Esophagus squamous epithelium (tissue), 5 donors: ENCODE measurements at places on chromosomes 4 and X. TPM values are rescaled to one million over a fixed set of nuclear protein-coding genes. Genes with fewer than 3 reads are reported as not detected.

DNA sequence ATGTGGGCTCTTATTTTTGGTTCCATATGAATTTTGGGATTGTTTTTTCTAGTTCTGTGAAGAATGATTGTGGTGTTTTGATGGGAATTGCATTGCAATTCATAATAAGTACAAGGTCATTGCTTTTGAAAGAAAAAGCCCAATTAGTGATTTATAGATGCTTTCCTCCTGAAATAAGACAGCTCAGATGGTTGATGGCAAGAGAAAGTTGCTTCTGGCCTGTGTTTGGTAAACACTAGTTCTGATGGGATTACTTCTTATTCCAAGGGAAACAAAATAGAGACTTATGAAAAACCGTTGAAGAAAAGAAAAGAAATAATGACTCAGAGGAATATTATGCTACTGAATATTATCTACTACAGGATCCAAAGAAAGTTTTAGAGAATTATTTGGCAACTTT is 144.9 kb downstream of the SPANXA1 start:
- no peaks in the 10 kb centered on the region for H3K27me3 ChIP-seq
- H3K36me3 ChIP-seq = no peaks in the 10 kb centered on the region
- no peaks in the 10 kb centered on the region for H3K4me1 ChIP-seq
- H3K27ac ChIP-seq = no peak overlapping the region
- DNase-seq = no peak
- no peak overlapping the region for H3K4me3 ChIP-seq

Gene PDCL2
- not detected for total RNA-seq

Gene NAP1L2
- total RNA-seq = 0.76 TPM

GRCh38 chr4:76554630-76555029 is 119.6 kb downstream of the SHROOM3 start:
- H3K4me1 ChIP-seq = no peaks in the 10 kb centered on the region
- DNase-seq = no peak
- no peak overlapping the region for H3K4me3 ChIP-seq
- no peaks in the 10 kb centered on the region for H3K27me3 ChIP-seq

DNA sequence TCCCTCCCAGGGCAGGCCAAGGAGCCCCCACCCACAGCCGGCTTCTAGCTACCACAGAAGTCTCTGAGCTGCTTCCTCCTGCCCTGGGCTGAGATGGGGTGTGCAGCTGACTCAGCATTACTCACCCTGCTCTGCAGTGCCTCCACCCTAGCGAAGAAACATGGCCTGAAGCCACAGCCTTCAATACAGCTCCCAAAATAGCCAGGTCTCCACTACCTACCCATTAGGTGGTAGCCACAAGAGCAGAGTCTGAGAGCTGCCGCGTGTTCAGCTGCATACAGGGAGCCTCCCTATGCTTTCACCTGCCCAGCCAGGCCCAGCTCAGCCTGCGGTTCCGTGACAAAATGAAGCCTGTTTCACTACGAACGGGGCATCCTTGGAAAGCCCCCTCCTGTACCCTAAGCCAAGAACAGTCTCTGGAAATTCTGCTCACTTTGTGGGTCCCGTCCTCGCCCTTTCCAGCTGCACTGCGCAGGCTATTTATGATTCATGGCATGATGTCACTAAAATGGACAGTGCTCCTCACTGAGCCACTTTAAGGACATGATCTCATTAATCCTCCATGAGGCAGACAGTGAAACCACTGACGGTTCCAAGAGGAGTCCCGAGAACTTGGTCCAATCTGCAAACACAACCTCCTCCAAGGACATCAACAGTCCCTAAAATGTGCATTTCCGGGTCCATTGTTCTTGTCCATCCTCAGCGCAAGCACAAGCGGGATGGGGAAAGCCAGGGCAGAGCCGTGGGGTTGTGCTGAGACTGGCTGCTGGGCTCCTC is 20.2 kb downstream of the WDR1 start:
- H3K27ac ChIP-seq = peak overlapping the region; percentile 82
- no peak for DNase-seq
- H3K4me1 ChIP-seq = peaks cover 87% of the 10 kb centered on the region

DNA sequence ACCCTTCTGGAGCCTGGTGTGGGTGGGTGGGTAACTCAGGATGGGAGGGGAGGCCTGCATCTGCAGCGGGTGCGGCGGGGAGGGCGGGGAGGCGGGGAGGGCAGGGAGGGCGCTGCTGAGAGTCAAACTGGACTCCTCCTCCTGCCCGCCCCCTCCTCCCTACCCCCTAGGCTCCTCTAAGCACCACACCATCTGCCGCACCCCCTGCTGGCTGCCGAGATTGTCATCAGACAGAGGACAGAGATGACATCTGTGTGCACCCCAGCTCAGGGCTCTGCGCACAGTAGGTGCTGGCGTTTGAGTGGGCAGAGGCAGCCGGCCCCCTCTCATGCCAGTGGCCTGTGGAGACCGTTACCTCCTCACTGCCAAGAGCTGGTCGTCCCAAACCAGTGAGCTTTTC is 10.6 kb upstream of the HMX1 start:
- no peak overlapping the region for H3K27ac ChIP-seq
- H3K27me3 ChIP-seq = peaks cover 99% of the 10 kb centered on the region
- H3K4me3 ChIP-seq = no peak overlapping the region
- no peaks in the 10 kb centered on the region for H3K4me1 ChIP-seq

DNA sequence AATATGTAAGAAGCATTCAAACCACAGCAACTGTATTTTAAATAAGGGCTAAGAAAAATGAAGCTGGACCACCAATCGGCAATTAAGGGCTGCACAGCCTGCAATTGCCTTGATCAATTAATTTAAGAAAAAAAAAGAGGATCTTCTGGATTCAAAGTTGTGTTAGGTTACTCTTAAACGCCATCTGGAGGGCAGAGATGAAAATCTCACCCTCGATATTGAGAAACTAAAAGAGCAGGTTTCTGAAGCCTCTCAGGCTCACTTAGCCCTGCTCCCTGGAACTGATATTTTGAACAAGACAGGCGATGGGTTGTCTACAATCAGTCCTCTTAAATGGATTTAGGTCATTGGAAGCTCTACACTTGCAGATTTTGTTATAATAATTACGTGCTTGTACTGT is 579.4 kb downstream of the GRXCR1 start:
- no peak overlapping the region for H3K27ac ChIP-seq
- DNase-seq = no peak
- H3K4me3 ChIP-seq = no peak overlapping the region

- H3K27me3 ChIP-seq = no peaks in the 10 kb centered on the region
- no peak for DNase-seq
- H3K4me1 ChIP-seq = no peaks in the 10 kb centered on the region
- H3K27ac ChIP-seq = no peak overlapping the region
These were observed 87.2 kb downstream of the AREG start for GRCh38 chr4:74531963-74532794.

DNA sequence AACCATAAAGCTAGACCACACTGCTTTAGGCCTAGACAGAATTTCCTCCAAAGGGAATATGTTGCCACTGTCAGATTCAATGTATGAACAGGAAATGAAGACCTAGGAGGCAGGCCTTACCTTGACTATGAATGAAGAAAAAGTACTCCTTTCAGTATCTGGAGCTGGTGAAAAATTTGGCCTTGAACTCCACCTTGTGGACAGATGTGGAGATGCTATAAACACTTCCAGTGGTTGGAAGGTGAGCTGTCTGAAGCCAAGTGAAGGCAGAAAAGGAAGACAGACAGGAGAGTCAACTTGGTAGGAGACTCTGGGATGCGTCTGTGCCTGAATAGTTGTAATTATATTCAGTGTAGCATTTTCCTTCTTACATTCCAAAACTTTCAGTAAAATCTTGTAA is 17.2 kb downstream of the SPIN3 start:
- H3K4me3 ChIP-seq = no peak overlapping the region
- H3K27ac ChIP-seq = no peak overlapping the region
- H3K27me3 ChIP-seq = no peaks in the 10 kb centered on the region
- no peak for DNase-seq

Gene BEND2
- not detected for total RNA-seq
